ENCODE measurements at places on chromosomes 12 and 14.

- DNase-seq, result no peak
Measured at GRCh38 chr12:106145539-106146447, 7.0 kb upstream of the NUAK1 start.

DNA sequence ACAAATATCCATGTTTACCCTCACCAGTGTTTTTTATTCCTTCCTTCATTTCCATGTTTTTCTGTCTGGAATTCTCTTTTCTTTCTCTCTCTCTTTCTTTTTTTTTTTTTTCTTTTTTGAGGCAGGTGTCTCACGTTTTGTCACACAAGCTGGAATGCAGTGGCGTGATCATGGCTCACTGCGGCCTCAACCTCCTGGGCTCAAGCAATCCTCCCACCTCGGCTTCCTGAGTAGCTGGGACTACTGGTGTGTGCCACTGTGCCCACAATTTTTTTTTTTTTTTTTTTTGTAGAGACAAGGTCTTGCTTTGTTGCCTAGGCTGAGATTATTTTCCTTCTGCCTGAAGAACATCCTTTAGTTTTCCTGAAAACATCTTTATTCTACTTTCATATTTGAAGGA, 15.0 kb upstream of the AMIGO2 start:
- no peak for DNase-seq

DNA sequence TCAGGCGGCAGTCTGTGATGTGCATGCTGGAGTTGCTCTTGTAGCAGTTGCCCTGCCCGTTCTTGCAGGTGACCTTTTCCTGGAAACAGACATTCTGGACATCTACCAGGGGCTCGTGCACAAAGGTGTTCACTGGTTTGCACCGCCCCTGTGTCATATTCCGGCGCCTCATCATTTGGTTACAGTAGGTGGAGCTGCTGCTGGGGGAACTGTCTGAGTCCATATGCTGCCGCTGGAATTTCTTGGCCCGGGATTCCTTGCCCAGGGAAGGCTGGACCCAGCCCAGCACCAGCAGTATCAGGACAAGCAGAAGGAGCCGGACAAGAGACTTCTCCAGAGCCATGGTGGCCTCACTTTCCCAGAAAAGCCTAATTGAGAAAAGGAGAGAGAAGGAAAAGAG, 918 bp downstream of the RNASE1 start:
- no peak for DNase-seq

GRCh38 chr14:72451054-72451972, 442.6 kb downstream of the DPF3 start:
- peak; percentile 38 for DNase-seq

GRCh38 chr14:70340002-70340401, 19.5 kb downstream of the COX16 start:
- no peak for DNase-seq
